ENCODE measurements at places on chromosomes 7 and 10.

DNA sequence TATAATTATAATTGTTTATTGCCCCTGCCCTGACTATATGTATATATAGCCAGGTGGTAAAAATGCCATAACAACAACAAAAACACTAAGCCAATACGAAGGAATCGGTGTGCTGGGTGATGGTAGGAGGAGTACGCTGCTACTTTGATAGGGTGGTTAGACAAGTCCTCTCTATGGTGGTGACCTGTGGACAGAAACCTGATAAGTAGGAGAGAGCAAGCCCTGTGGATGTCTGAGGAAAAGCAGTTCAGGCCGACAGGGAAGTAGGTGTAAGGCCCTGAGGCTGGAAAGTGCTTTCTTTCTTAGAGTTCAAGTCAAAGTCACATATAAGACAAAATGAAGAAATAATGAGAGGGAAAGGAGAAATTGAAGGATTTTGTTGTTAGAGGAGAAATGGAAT is 823.8 kb upstream of the CELF2 start:
- DNase-seq = no peak

DNA sequence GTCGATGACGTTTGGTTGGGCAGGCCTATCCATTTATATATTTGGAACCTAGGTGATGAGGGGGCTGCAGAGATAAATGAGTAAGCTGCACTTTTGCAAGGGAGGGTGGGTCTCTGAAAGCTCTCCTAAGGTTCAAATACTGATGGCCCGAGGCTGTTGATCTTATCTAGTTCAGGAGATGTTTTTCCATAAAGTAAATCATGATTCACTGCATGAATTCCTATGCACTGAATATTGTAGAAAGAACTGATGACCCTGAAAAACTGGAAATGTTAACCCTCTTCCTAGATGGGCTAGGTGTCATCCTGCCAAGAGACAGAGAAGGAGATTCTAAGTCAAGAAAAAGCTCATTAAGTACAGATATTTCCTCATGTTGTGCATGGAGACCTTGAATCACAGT is 459.9 kb downstream of the PLXNA4 start:
- no peak for DNase-seq

GRCh38 chr7:90832726-90833125 is 236.6 kb downstream of the CDK14 start:
- DNase-seq = no peak

DNA sequence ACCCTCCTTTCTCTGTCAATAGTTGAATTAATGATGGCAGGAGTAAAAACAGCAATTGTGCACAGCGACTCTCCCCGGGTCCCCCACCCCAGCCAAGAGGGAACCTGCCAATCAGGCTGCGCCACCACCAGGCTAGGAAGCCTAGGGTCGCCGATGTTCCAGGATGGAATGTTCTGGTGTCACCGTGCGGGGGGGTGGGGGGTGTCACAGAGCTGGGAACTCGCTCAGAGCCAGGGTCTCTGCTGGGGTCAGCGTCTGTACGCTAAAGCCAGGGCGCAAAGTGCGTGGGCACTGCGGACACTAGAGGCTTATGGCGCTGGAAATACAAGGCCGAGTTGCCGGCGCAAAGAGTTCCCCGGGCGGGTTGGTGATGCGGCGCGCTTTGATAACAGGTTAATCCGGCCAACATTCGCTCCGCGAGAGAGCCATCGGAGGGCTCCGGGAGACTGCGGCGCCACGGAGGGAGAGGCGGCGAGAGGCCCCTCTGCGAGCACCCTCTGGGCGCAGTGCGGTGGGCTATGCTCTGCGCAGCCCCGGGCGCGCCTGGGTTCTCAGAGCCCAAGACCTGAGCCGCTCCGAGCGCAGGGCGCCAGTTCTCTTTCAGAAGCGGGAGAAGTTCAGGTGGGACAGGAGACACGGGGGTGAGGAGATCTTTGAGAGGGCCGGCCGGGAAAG is 192.3 kb downstream of the EMX2 start:
- DNase-seq = no peak

GRCh38 chr7:35624299-35625186 is 70.4 kb downstream of the HERPUD2 start:
- DNase-seq = no peak

GRCh38 chr10:27982875-27983543 is 15.9 kb downstream of the ODAD2 start:
- DNase-seq = no peak

GRCh38 chr7:101557421-101557820 is 71.7 kb downstream of the MYL10 start:
- no peak for DNase-seq

DNA sequence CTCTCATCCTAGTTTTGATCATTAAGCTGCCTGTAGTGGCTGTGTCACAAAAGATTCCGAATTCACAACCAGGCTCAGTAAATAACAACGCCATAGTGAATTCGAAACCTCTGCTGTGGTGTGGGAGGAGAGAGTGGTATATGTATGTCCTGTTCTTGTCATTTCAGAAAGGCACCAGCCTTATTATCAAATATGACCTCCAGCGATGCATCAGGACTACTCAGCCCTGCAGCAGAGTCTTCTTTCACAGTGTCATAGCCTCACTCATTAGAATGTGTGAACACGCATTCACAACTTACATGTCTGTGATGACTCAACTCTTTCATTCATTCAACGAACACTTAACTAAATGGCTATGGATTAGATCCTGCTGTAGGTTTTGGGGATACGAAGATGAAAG is 15.3 kb downstream of the AOC1 start:
- no peak for DNase-seq

DNA sequence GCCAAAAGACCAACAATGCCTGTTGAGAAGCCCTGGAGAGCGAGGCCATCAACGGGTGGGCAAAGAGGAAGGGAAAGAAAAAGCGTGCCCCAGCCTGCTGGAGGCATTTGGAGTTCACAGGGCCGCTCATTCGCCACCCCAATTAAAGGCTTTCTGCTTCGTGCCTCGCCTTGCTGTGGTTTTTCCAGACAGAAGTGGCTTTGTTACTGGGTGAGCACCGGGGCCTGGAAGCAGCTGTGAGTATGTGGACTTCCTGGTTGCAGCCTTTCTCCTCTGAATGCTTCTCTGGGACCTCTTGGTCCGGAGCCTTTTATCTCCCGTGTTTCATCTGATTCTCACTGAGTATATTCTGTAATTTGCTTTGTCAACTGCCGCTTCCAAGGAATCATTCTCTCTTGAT is 118.1 kb upstream of the EGR2 start:
- DNase-seq = no peak

- DNase-seq = no peak
These were observed 5.0 kb upstream of the SEC31B start for GRCh38 chr10:100524638-100525037.

GRCh38 chr7:99380823-99381663 is 6.5 kb downstream of the ARPC1B start:
- DNase-seq = peak; percentile 62

GRCh38 chr7:17852361-17852760 is 87.9 kb downstream of the SNX13 start:
- no peak for DNase-seq

- no peak for DNase-seq
These were observed 39.2 kb upstream of the TUBB8 start for GRCh38 chr10:88253-88652.

DNA sequence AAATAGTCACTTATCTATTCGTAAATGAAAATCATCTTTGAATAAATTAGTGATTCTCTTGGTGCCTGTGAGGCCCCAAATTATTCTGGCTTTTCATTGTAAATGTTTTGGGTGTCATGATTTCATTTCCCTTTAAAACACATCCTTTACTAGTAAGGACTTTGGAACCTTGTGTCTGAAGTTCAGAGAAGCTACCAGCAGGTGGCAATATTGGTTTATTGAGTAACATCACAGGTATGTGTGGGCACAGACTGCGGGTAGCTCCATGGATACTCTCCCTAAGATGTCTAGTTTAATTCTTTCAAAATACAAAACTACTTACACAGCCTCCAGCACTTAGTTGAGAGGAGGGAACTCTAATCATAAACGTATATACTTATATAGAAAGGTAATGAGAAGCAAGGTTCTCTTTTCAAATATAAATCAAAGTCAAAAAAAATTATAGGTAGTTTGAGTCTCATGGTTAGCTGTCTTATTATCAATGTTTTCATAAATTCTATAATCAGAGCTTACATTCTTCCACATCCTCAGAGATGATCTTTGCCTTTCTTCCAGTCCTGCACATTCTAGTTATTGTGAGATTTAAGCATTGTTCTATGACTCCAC is 449.6 kb downstream of the GRM8 start:
- DNase-seq = no peak

- DNase-seq = no peak
These were observed 9.1 kb upstream of the ASIC3 start for GRCh38 chr7:151038951-151039849.

DNA sequence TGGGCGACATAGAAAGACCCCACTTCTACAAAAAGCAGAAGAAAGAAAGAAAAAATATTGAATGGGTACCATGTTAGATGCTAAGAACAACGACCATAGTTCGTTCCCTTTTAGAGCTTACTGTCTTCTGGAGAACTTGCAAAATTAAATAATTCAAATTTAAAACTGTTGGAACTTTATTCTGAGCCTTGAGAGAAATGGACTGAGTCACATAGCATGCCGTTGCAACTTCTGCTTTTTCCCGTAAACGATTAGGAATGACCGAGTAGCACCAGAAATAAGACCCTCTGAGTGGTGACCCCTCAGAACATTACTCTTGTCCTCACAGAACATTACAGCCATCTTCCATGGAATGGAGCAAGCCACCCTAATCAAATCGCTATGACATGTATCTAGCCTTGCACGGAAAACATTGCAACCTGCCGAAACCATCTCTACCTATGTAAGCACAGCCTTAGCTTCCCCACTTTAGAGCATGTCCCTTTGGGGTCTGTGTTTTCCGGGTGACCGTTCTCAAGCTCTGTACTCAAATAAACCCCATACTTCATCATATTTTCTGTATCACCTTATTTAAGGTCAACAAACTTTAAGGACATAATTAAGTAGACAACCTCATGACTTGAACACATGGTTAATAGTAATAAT is 179.1 kb downstream of the PRKCQ start:
- no peak for DNase-seq

DNA sequence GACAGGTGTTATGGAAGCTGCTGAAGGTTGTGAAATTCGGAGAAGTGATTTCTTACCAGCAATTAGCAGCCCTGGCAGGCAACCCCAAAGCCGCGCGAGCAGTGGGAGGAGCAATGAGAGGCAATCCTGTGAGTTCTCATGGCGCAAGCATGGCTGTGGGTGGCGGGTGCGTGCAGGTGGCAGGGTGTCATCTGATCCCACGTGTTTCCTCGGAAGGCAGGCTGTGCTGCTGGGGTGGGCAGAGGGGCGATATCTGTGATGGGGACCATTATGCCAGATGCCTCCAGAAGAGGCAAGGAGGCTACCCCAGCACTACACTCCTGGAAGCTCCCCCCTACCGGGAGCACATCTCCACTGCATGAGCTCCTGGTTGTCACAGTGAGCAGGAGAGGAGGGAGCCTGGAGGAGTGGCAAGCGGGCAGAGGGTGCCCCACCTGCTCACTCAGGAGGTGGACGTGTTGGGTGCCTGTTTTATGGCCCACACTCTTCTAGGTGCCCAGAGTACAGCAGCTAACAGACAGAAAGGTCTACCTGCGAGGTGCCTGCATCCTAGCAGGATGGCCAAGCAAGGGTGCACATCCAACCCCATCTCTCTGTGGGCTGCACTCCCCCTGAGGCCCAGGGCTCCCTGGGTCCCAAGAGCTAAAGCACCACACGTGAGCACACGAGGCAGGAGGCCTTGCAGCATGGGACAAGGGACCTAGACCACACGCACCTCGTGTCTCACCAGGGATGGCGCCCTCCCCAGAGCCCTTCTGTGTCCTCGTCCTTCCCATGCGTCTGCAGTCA is 204.7 kb downstream of the EBF3 start:
- DNase-seq = no peak

DNA sequence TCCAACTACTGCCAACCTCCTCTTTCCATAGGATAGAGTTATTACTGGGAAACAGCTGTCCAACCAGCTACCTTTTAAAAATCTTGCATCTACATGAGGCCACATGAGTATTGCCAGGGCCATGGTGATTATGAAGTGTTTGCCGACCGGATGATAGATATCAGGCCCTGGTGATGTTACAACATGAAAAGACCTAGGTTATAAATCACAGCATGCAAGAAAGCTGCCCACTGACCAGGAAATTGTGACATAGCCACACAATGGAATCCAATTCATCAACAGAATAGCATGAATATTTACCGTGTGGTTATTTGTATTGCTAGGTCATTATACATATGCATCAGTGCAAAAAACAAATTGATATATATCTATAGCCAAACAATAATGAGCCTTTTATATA is 517.0 kb downstream of the INHBA start:
- DNase-seq = no peak

Measured in stimulated activated CD4-positive, alpha-beta T cell treated with anti-CD3 and anti-CD28 coated beads, Interleukin-1b, Interleukin-23, amount 100 ng/mL, for 1 hour (primary cell).